Stimulated activated CD4-positive, alpha-beta T cell treated with anti-CD3 and anti-CD28 coated beads, Interleukin-4, amount 100 ng/mL, for 4 hours (primary cell): ENCODE measurements at places on chromosomes 6 and 20.
A peak's percentile ranks its signal among the peaks of the same experiment; 100 is the strongest.

GRCh38 chr6:2770171-2770570 lies 5.0 kb downstream of the WRNIP1 start:
- DNase-seq = no peak

GRCh38 chr6:115934145-115934544 lies 126.5 kb downstream of the FRK start:
- DNase-seq = no peak

DNA sequence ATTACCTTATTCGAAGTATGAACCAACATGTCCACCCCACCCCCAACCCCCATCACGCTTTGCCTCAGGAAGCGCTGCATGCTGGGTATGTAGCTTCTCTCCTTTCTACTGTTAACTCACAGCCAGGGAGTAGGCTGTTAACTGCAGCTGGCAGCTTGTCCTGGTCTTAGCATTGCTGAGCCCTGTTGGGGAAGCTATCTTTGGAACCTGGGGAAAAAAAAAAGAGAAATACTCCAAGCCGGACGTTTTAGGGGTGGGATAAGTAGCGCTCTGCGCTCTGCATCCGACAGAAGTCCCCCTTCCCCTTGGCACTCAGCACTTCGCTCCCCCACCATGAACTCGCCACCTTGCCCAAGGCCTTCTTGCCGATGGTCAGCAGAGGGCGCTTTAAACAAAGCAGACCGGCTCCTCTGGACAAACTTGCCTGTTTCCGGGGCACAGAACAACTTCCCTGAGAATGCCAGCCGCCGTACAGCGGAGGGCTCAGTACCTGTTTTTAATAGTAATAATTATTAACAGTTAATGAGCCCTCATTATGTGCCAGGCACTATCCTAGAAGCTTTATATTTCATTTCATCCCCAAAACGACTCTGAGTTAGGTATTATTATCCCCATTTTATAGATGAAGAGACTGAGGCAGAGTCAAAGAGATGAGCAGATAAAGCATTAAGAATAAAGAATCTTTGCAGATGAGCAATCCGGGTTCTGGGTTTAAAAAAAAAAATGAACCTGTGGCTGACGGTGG lies 35.2 kb upstream of the MDFI start:
- DNase-seq = peak; percentile 63

DNA sequence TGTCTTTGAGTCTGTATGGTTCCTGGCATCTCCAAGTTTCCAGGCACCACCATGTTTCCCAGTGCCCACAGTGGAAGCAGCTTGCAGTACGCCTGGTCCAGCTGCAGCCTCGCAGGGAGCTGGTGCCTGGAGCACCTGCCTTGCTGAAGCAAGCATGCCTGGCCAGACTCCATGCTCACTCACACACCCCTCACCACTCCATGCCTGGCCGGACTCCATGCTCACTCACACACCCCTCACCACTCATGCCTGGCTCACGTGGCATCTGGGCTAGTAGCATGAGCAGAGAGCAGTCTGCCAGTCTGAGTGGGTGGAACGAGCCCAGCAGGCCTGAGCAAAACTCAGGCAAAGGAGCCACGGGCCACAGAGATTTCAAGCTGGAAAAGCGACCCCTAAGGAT lies 214.3 kb downstream of the TFAP2C start:
- DNase-seq = no peak

- DNase-seq = no peak
Measured at GRCh38 chr6:150546457-150546856, 53.2 kb upstream of the PLEKHG1 start.
